Mesothelial cell of epicardium (in vitro differentiated cells): ENCODE measurements at places on chromosomes 4 and X. TPM values are rescaled to one million over a fixed set of nuclear protein-coding genes. Genes with fewer than 3 reads are reported as not detected.

DNA sequence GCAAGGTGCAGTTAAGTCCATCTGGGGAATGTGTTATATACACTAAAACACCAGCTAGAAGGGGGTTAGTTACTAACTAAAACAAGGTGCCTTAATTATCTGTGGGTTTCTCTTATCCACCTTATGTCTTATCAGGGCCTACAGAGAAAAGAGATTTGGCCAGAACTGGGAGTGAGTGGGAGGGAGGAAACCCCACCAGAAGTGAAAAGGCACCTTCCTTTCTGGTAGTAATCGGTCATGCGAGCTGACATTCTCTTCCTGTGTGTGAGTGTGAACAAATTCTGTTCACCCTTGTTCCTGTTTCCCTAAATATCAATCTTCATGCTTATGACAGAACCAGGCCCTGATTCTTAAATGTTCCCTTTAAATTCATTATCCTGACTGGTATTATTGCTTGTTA, 43.5 kb downstream of the SRPX2 start:
- H3K4me3 ChIP-seq: no peak overlapping the region
- no peak for DNase-seq
- no peaks in the 10 kb centered on the region for H3K27me3 ChIP-seq
- no peak overlapping the region for H3K27ac ChIP-seq

GRCh38 chr4:96955226-96955625, 1115.3 kb downstream of the PDHA2 start:
- H3K4me1 ChIP-seq: peaks cover 10% of the 10 kb centered on the region
- H3K36me3 ChIP-seq: no peaks in the 10 kb centered on the region
- H3K27ac ChIP-seq: no peak overlapping the region
- DNase-seq: no peak

GRCh38 chrX:22059775-22060174, 27.6 kb downstream of the PHEX start:
- H3K27ac ChIP-seq: no peak overlapping the region
- no peaks in the 10 kb centered on the region for H3K36me3 ChIP-seq
- H3K4me3 ChIP-seq: no peak overlapping the region
- no peak for DNase-seq
- H3K27me3 ChIP-seq: no peaks in the 10 kb centered on the region
- peaks cover 10% of the 10 kb centered on the region for H3K4me1 ChIP-seq

- no peak overlapping the region for H3K27ac ChIP-seq
- H3K27me3 ChIP-seq: no peaks in the 10 kb centered on the region
- H3K36me3 ChIP-seq: peaks cover 7% of the 10 kb centered on the region
- H3K4me3 ChIP-seq: no peak overlapping the region
- peaks cover 26% of the 10 kb centered on the region for H3K4me1 ChIP-seq
- no peak for DNase-seq
These were observed 2.5 kb upstream of the TDO2 start for GRCh38 chr4:155901013-155901412.

DNA sequence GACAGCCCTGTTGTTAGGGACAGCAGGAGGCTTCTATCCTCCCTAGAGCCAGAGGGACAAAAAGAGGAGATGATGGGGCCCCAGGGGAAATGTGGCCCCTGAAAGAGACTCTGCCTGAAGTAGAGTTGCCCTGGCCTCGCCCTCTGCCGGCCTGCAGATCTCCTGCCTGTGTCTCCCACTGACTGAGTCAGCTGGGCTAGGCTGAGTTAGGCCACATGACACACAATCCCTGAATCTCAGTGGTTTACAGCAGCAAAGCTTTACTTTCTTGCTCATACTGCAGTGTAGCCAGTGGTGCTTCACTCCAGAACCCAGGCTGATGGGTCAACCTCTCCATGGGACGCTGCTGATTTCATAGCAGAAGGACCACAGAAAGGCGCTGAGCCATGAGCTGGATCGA, 23.5 kb downstream of the DRD5 start:
- H3K4me3 ChIP-seq: no peak overlapping the region
- H3K36me3 ChIP-seq: no peaks in the 10 kb centered on the region
- DNase-seq: no peak
- peaks cover 18% of the 10 kb centered on the region for H3K27me3 ChIP-seq
- H3K4me1 ChIP-seq: no peaks in the 10 kb centered on the region

DNA sequence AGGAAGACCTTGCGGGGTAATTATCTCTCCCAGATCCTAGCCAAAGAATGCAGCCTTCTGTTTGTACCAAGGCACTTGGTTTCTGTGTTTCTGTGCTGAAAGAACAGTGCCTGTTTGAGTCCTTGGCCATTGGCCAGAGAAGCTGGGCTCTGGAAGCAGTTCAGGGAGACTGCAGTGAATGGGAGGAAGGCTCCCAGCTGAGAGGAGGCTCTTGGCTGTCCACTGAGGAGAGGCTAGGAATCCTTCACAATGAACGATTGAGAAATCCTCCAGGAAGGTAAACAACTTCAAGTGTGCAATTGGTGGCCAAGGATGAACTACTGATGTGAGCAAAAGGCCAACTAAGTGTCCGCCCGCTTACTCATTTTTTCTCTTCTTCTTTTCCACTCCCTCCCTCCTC, 61.3 kb downstream of the HS3ST1 start:
- no peaks in the 10 kb centered on the region for H3K27me3 ChIP-seq
- no peak overlapping the region for H3K4me3 ChIP-seq
- H3K4me1 ChIP-seq: peaks cover 9% of the 10 kb centered on the region
- H3K36me3 ChIP-seq: no peaks in the 10 kb centered on the region
- DNase-seq: peak; percentile 49
- peak overlapping the region; percentile 75 for H3K27ac ChIP-seq

DNA sequence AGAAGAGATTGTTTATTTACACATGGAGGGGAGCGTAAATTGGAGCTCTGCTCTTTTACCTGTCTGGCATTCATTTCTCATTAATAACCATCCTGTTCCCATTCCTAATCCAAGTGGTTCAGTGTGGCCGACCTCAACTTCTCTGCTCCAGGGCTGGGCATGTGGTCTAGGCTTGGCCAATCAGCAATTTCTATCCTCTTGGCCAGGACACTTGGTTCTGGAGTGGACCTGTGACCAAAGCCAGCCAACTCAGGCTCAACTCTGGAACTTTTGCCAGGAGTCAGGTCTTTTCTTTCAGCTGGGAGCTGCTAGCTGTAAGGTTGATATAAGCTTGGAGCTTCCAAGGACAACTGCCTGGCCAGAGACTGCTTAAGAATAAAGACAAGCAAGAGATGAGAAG, 15.6 kb upstream of the RASL11B start:
- H3K36me3 ChIP-seq: no peaks in the 10 kb centered on the region
- H3K27ac ChIP-seq: no peak overlapping the region
- peaks cover 29% of the 10 kb centered on the region for H3K4me1 ChIP-seq
- no peak overlapping the region for H3K4me3 ChIP-seq

DNA sequence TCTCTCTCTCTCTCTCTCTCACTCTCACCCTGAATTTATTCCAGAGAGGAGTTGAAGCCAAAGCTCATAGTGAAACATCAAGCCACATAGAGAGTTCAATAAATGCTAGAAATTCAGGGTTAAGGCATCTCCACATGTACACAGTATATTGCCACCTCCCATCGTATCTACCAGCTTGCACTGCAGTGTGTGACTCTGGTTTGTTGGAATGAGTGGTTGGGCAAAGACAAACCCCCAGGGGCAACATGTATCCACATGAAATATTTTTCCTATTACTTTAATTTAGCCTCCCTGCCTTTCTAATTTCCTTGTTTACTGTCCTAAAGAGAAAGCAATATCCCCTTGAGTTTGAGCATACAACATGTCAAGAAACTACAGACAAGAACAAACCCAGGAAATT, 247.3 kb downstream of the SPATA18 start:
- no peak overlapping the region for H3K27ac ChIP-seq
- no peak overlapping the region for H3K4me3 ChIP-seq
- DNase-seq: no peak
- H3K4me1 ChIP-seq: no peaks in the 10 kb centered on the region
- no peaks in the 10 kb centered on the region for H3K27me3 ChIP-seq

Gene NEUROG2
- total RNA-seq: not detected in 3 replicates

GRCh38 chrX:151722241-151722846, 6.5 kb downstream of the FATE1 start:
- peaks cover 10% of the 10 kb centered on the region for H3K27me3 ChIP-seq
- DNase-seq: peak; percentile 66
- H3K4me1 ChIP-seq: peaks cover 4% of the 10 kb centered on the region
- H3K27ac ChIP-seq: no peak overlapping the region

DNA sequence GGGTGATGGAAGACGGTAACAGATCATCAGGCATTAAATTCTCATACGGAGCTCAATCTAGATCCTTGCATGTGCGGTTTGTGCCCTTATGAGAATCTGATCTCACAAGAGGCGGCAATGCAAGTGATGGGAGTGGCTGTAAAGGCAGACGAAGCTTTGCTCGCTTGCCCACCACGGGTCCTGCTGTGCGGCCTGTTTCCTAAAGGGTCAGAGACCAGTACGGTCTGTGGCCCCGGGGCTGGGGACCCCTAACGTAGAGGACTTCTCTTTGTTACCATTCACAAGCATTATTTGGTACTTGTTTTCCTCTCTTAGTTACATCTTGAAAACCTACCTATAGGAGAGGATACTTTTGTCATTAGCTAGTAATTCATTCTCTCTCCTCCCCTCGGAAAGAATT, 221.0 kb downstream of the ADAM29 start:
- H3K4me1 ChIP-seq: no peaks in the 10 kb centered on the region
- H3K4me3 ChIP-seq: no peak overlapping the region
- no peaks in the 10 kb centered on the region for H3K36me3 ChIP-seq
- no peak for DNase-seq
- H3K27me3 ChIP-seq: no peaks in the 10 kb centered on the region
- H3K27ac ChIP-seq: no peak overlapping the region

- no peak for DNase-seq
- H3K27me3 ChIP-seq: no peaks in the 10 kb centered on the region
- no peaks in the 10 kb centered on the region for H3K36me3 ChIP-seq
- H3K4me1 ChIP-seq: peaks cover 23% of the 10 kb centered on the region
- no peak overlapping the region for H3K27ac ChIP-seq
- H3K4me3 ChIP-seq: no peak overlapping the region
These were observed 42.2 kb downstream of the AGA start for GRCh38 chr4:177400030-177400429.

DNA sequence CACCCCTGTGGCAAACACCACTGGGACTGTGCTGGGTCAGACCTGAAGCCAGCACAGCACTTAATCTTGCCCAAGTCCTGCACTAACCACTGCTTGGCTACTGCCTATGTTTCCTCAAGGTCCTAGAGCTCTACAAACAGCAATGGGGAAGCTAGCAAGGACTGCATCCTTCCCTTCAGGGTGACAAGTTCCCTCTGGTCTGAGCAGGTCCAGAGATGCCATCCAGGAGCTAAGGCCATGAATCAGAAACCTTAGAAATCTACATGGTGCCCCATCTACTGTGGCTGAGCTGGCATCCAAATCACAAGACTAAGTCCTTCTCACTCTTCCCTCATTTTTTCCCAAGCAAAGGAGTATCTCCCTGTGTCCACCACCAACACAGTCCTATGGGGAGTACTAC, 239.7 kb upstream of the UGT8 start:
- no peaks in the 10 kb centered on the region for H3K4me1 ChIP-seq
- H3K27ac ChIP-seq: no peak overlapping the region
- H3K36me3 ChIP-seq: no peaks in the 10 kb centered on the region
- no peaks in the 10 kb centered on the region for H3K27me3 ChIP-seq
- DNase-seq: no peak

DNA sequence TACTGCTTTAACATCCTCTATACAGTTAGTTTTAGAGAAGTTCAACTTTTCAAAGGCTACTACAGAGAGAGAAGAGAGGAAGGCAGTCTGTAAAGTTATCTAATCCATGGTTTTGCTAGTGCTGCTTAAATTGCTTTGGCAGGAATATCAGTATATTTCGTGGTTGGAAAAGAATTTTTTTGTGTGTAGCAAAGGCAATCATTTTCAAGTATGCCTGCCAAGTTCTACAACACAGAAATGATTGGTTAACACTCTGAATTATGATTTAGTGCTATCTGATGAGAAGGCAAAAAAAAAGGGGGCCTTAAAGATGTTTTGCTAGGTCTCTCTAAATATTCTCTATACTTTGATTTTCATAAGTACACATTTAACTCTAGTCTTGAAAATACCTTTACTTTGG, 133.1 kb downstream of the JADE1 start:
- H3K4me3 ChIP-seq: no peak overlapping the region
- H3K27me3 ChIP-seq: no peaks in the 10 kb centered on the region
- H3K27ac ChIP-seq: peak overlapping the region; percentile 73
- DNase-seq: no peak
- H3K36me3 ChIP-seq: peaks cover 14% of the 10 kb centered on the region

- no peaks in the 10 kb centered on the region for H3K27me3 ChIP-seq
- peaks cover 53% of the 10 kb centered on the region for H3K36me3 ChIP-seq
- H3K27ac ChIP-seq: no peak overlapping the region
- no peak overlapping the region for H3K4me3 ChIP-seq
- no peaks in the 10 kb centered on the region for H3K4me1 ChIP-seq
- no peak for DNase-seq
These were observed 67.1 kb downstream of the CBR4 start for GRCh38 chr4:168942985-168943384.

Gene SH3RF1
- 18.1 to 20.3 TPM (median 19.6 TPM) in 3 replicates for total RNA-seq

Gene STATH
- not detected in 3 replicates for total RNA-seq

GRCh38 chr4:7647186-7647585, 212.5 kb upstream of the PSAPL1 start:
- no peak for DNase-seq
- H3K27me3 ChIP-seq: peaks cover 6% of the 10 kb centered on the region
- peaks cover 17% of the 10 kb centered on the region for H3K4me1 ChIP-seq

DNA sequence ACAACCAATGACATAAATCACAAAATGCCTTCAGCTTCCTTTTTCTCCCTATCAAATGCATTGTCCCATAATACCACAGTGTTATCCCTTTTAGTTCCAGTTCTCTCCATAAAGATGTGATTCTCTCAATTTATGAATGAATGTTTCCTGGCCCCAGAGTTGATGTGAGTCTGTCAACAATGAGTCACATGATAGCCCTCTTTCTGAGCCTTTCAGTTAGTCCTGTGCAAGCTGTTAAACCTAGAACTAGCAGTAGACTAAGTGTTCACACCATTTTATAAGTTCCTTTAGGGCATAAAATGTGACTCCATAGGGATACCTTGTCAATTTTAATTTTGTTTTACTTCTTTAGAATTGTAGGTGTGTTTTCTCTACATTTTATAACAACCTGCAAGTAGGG, 129.5 kb downstream of the PABPC4L start:
- H3K36me3 ChIP-seq: no peaks in the 10 kb centered on the region
- DNase-seq: no peak
- no peaks in the 10 kb centered on the region for H3K27me3 ChIP-seq

DNA sequence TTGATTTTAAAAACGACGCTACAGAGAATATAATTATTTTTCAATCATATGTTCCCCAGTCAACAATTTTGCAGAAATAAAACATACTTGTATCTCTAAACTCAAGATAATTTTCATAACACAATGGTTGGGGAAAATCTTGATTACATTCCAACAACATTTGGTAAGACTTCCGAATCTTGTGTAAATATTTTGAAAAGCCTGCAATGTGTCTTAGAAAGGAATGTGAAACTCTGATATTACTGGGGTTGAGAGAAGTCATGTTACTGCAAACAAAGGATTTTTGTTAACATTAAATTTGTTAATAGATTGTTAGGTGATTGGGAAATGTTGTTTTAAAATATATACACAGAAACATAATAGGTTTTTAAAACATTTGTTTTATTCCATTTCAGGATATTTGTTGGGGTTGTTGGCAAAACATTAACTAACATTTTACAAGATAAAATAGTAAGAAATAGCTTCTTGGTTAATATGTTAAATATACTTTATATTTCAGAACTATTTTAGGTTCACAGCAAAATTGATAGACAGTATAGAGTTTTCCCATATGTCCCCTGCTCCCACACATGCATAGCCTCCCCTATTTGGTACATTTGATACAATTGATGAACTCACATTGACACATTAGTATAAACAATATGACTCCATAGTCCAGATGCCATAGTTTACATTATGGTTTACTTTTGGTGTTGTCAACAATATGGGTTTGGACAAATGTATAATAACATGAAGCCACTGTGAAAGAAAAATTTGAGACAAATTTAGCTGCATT, 218.6 kb upstream of the FAM47A start:
- H3K27ac ChIP-seq: peak overlapping the region; percentile 72
- H3K4me3 ChIP-seq: no peak overlapping the region
- no peak for DNase-seq
- H3K4me1 ChIP-seq: peaks cover 11% of the 10 kb centered on the region
